AG10803 (cell line): ENCODE measurements at places on chromosomes 12 and 14.

DNA sequence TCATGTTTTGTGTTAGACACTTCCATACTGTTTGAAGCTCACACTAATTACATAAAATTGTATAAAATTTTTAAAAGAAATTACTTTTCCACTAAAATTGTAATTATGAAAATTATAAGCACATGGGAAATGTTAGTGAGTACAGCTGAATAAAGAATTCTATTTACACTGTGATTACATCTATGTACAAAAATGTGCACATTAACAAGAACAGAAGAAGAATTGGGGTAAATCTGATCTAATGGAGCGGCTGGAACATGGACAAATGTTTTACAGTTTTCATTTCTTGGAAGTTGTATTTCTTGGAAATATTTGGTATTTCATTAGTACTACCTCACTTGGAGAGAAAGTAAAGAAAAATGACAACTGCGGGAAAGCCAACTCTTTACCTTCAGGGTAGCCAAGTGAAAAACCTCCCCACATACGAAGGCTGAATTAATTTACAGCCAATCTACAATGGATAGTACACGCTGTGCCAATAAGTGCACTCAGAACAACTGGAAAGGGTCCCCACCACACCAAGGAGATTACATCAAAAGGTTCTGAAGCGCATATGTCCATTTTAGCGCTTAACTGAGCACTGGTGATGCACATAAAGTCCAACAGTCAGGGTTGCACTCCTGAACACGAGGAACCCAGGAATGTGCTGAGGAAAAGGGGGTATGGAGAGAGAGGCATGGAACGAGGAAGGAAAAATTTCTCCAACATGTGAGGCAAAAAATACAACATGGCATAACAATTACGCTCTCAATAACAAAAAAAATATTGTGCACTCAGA is 17.5 kb downstream of the MED13L start:
- peak; percentile 39 for DNase-seq

- DNase-seq: no peak
Measured at GRCh38 chr14:81991998-81992397, 458.3 kb upstream of the SEL1L start.

DNA sequence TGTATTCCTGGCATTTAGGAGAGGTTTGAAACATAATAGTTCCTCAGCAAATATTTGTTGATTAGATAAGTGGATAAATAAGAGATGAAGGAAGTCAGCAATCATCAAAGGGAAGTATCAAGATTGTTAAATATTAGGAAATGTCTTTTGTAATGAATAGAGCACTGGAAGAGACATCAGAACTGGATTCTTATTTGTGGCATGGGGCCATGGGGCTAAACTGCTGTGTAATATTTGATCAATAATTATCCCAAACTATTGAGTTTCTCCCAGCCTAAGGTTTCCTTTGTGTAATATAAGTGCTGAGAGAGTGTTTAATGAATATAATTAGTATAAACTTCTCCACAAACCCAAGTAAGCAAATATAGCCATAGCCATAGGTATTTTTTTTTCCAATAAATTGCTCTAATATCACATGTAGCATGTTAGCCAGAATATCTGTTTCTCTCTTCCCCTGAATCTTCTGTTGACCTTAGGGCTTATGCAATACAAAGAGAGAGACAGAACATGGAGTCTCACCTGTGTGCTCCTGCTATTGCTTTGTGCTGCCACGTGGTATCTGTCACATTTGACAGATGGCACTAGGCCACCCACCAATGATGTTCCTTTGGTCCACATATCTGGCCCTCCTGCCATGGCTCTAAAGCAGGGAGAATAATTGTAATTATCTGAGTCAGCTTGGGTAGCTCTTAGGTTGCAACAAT is 658.7 kb downstream of the SOX5 start:
- no peak for DNase-seq

DNA sequence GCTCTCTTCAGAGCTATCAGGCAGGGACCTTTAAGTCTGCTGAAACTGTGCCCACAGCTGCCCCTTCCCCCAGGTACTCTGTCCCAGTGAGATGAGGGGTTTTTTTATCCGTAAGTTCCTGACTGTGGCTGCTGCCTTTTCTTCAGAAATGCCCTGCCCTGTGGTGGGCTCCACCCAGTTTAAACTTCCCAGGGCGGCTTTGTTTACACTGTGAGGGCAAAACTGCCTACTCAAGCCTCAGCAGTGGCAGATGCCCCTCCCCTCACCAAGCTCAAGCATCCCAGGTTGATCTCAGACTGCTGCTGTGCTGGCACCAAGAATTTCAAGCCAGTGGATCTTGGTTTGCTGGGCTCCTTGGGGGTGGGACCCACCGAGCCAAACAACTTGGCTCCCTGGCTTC is 46.9 kb upstream of the SLC16A7 start:
- DNase-seq: no peak

GRCh38 chr12:124744659-124745464 is 118.8 kb downstream of the SCARB1 start:
- no peak for DNase-seq

DNA sequence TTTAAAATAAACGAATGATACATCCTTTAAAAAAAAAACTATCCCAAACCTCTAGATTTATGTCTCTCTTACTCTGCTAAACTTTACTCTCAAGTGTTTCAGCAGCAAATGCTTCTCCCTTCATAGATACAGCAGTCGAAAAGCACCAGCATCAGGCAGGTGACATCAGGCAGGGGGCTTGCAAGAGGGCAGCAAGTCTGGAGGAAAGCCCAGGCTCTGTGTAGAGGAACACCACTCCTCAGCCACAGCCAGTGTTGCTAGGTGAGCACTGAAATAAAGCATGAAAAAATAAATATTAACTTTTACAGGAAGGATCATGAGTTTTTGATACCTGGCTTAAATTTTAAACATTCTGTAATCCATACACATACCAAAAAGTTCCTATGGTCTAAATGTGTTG is 419.4 kb downstream of the GALC start:
- DNase-seq: no peak

- DNase-seq: no peak
Measured at GRCh38 chr14:73909681-73910080, 23.0 kb downstream of the ZNF410 start.

DNA sequence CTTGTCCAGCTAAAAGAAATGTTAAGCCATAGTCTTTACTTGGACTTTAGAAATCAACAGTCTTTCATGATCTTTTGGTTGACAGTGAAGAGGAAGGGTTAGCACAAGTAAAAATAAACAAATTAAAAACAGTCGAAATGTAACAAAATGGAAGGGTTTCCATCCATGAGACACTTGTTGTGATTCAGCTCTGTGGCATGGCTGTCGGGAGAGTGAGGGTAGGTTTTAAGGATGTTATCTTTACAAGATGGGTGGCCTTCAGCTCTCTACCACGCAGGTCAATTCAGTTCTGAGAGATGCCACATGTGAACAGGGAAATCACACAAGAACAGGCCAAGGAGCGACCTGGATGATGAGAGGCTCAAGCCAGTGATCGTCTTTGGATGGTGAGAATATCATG is 180.2 kb downstream of the PPM1H start:
- DNase-seq: no peak

DNA sequence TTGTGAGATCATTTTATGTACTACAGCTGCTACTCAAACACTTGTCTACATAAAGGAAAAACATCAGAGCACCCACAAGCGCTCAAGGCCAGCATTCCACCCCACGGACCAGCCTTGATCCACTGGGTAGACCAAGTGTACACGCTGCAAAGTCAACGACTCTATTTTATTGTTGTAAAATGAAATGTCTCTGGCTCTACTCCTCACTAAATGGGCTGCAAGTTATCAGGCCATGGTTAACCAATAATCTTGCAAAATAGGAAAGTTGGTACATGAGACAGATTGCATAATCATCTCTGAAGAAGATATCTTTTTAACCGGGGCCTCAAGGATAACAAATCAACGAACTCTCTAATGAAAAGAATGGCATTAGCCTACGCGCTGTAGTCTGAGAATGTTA is 69.9 kb upstream of the FOXN3 start:
- peak; percentile 6 for DNase-seq

- DNase-seq: peak; percentile 40
Measured at GRCh38 chr12:76643438-76643837, 83.9 kb upstream of the OSBPL8 start.

DNA sequence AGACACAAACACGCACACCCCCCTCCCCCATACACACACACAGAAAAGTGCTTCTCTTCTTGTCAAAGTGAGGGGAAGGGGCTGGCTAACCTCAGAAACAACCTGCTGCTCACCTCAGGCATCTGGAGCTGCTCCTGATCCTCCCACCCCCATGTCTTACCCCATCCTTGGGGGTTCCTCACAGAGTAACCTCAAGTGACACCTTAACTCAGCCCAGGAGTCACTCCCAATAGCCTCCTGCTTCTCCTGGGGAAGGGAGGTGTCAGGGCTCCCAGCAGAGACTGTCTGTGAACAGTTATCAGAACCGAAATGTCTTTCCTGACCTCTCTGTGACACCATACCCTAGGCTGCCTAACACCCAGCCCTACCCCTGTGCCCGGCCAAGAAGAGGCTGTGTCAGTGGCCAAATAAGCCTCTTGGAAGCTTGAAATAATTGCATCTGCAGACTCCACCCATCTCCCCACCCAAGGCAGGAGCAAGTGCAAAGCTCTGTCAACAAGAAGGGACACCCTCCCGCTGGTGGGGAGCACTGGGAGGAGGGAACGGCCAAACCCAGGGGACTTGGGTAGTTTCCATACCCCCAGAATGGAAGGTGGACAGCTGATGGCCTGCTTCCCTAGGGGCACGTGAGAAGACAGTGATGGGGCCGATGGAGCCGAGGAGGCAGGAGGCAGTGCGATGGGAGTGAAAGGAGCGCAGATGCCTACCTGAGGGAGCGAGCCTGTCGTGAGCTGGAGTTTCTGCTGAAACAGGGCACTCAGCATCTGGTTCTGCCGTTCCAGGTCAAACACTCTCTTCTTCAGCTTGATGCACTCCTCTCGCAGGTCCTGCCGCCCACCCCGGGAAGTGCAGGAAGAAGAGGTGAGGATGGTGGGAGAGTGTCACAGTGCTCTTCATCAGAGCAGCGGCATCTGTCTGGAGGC is 26.8 kb downstream of the NCKAP5L start:
- no peak for DNase-seq

- no peak for DNase-seq
Measured at GRCh38 chr12:132346471-132347175, 17.2 kb upstream of the GALNT9 start.

DNA sequence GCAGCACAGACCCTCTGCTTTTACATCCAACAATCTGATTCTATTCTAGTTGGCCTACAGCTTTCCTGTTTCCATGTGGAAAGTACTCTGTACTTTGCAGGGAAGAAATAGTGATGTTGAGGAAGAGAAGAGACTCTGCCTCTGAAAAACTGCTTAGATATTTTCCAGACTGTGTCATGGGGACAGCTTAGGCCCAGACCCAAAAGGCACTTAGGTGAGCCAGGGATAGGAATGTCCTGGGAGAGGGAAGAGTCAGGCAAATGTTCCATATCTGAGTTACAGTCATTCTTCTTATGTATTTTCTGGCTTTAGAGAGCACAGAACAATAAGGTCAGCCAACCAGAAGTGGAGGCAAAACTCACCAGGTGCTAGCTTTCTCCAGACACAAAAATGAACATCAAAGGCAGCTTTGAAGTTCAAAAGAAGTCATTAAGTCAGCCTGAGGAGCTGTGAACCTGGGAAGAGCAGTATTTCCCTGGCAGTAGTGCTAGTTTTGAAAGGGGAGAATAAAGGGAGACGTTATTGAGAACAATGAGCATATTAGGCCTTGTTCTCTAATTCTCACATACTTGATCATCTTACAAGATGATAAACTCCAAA is 199.7 kb upstream of the LMNTD1 start:
- no peak for DNase-seq

GRCh38 chr12:25723336-25723735 is 170.3 kb upstream of the LMNTD1 start:
- DNase-seq: peak; percentile 40

DNA sequence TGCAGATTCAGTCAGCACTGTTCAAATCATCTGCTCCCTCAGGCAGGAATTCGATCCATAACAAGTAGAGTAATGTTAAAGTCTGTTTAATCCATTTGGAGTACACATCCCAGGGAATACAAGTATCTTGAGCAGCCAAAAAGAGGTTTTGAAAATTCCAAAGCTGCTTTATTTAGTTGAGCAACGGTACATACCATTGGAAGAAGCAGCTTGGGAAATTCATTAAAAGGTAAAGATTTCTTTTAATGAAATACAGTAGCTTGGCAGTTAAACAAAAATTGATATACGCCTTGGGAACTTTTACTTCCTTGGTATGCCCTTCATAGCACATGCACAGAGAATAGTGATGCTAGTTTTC is 153.8 kb downstream of the LRIG3 start:
- peak; percentile 64 for DNase-seq

DNA sequence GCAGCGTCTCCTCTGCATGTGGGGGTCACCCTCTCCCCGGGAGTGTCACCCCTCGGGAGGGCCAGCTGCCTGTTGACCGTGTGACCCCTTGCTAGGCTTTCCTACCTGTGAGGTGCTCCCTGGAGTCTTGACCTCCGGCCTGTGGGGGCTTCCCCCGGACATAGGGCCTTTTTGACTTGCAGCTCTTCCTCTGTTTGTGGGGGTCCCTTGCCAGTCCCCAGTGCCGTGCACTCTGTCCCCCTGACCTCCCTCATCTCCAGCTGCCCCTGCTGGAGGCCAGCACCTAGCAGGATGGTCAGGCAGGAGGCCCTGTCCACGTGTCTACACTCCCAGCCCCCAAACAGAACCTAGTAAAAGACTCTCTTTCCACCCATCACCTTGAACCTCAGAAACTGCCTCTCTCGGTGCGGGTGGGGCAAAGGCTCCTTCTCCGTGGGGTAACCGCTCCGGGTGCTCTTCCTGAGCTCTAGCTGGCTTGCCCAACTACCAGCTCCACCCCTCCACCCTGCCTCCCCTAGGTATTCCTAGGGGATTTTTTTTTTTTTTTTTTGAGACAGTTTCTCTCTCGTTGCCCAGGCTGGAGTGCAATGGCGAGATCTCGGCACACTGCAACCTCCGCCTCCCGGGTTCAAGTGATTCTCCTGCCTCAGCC is 810 bp downstream of the AACS start:
- DNase-seq: no peak

GRCh38 chr12:13223179-13223804 is 26.8 kb downstream of the EMP1 start:
- peak; percentile 93 for DNase-seq

GRCh38 chr12:79566452-79567174 is 124.2 kb downstream of the PAWR start:
- no peak for DNase-seq
